ENCODE measurements at places on chromosomes 2 and 18. TPM values are rescaled to one million over a fixed set of nuclear protein-coding genes. Genes with fewer than 3 reads are reported as not detected.

Gene SERPINB11
- total RNA-seq = not detected

GRCh38 chr2:126343136-126343535 is 312.8 kb upstream of the GYPC start:
- no peak for DNase-seq

DNA sequence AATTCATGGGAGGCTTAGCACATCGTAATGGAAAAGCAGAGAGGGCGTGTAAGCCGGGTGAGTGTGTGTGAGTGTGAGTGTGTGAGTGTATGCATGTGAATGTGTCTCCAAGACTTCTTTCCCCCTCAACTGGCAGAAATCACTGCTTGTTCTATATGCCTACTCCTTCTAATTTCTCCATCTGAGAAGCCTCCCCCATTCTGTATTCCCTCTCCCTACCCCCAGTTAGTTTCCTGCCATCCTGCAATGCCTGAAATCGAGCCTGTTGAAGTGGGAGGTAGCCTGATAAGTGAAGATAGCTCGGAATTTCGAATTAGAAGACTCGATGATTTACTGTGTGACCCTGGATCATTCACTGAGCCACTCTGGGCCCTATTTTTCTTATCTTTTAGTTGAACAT is 30.0 kb upstream of the YWHAQ start:
- no peak for DNase-seq

Gene MAL
- 63.6 TPM for total RNA-seq

Gene GKN2
- total RNA-seq = not detected

DNA sequence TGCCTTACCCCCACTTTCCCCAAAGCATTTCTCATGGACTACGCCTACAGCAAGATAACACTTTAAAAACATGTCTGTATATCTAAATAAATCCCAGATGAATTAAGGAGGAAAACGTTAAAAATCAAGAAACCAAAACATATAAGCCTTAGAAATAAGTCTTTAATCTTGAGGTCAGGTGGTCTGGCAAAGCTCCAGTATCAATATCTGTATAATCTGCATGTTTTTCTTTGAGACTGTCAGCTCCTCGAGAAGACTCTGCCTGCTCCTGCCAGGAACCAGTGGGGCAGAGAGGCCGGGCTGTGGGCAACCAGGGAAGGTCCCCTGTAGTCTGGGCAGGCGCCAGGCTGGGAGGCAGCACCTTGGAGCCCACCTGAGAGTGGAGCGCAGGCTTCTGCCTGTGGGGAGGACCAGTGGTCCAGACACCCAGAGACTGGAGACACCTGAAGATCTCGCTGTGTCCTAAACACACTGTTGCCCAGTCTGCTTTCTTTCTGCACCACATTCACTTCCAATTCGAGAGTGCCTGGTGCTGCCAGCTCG is 291.0 kb upstream of the SOX11 start:
- DNase-seq = no peak

Gene EFEMP1
- not detected for total RNA-seq

DNA sequence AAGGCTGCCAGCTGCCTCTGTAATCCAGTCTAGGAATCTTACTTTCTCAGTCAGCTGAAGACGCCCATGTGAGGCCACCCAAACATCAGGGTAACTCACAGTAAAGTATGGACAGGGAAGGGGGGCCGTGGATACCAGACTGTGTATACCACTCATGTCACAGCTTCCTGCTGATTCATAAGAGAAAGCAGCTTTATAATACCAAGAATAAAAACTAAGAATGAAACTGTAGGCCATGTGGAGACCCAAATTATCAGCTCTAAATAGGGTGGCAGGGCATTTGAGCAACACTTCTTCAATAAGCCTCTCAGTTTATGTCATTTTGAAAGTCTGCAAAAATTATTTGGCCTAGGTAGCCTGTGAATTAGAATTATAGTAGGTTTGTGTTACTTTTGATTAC is 115.0 kb upstream of the CDCA7 start:
- DNase-seq = peak; percentile 57

DNA sequence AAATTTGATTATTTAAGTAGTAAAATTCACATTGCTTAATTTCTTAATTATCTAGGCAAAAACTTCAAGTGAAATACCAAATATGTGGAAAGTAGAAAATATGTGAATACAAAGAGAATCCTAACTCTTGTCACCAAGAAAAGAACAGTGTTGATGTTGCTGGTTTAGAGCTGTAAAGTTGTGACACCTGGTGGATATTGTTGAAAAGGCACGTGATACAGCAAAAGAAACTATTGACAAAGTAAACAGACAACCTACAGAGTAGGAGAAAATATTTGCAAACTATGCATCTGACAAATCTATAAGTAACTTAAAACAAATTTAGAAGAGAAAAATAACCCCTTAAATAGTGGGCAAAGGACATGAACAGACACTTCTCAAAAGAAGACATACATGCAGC is 25.6 kb upstream of the ZC3H15 start:
- DNase-seq = no peak

Gene FSHR
- not detected for total RNA-seq

DNA sequence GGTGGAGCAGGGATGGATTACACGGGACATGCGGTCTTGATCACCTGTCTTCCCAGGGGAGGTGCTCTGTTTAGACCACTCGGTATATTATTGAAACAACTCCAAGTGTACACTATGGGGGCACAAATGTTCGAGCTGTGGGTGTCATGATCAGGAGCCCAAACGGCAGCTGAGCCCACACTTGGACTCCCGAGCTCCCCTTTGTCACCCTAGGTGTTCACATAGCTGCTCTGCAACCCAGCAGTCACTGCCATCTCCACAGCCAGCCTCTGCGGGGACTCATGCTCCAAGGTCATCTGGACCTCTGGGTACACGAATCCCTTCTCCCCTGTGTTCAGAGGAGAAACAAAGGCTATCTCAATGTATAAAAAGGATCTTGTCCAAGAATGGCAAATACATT is 46.0 kb downstream of the CAPN13 start:
- DNase-seq = no peak

- no peak for DNase-seq
Observed at GRCh38 chr2:16014041-16014787, 73.9 kb downstream of the MYCN start.

DNA sequence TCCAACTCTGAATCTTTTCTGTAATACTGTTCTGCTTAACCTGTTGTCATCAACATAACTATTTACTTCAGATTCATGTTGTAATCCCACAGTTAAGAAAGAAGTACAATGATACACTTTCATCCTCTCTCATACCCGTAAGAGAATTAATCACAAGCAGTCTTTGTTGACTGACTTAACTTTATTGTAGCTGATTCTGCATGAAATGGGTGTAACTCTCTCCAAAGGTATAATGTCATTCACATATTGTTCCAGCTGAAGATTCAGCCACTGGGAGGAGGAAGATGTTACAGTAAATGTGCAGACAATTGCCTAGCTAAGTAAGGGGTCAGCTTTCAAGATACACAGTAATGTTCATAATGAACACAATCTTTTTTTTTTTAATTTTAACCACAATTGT is 13.5 kb upstream of the DSG2 start:
- no peak for DNase-seq

- no peak for DNase-seq
Observed at GRCh38 chr2:7945026-7945425, 736.8 kb upstream of the ID2 start.

Gene OTOF
- total RNA-seq = 1.6 TPM

DNA sequence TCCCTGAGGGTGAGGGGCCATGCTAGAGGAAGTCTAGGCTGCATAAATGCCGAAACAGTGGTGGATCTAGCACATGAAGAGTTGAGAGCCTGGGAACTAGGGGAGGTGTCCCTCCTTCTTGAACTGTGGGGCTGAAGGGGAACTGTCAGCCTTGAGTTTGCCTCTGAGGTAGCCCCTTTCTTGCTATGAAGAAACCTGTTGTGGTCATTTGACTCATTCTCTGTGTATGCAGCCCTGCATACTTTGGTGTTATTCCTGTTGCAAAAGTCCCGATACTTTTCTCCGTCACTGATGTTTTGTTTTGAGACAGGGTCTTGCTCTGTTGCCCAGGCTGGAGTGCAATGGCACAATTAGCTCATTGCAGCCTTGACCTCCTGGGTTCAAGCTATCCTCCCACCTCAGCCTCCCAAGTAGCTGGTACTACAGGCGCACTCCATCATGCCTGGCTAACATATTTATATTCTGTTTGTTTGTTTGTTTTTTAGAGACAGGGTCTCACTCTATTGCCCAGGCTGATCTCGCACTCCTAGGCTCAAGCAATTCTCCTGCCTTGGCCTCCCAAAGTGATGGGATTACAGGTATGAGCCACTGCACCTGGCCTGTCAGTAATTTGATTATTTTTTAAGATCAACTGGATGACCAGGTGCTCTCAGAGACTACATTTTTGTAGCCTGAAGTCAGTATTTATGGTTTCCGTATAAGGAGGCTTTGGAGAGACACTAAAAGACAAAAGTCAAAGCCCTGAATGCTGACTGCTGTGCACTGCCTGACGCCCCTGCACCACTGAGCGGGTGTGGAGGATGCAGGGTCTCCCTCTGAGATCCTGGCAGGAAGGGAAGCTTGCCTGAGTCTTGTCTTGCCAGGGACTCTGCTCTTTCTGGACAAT is 126.0 kb upstream of the MSH6 start:
- DNase-seq = no peak

Gene SLC4A3
- not detected for total RNA-seq

- DNase-seq = no peak
Observed at GRCh38 chr2:202861987-202862386, 9.6 kb downstream of the ICA1L start.

Gene AAMP
- 65.6 TPM for total RNA-seq

DNA sequence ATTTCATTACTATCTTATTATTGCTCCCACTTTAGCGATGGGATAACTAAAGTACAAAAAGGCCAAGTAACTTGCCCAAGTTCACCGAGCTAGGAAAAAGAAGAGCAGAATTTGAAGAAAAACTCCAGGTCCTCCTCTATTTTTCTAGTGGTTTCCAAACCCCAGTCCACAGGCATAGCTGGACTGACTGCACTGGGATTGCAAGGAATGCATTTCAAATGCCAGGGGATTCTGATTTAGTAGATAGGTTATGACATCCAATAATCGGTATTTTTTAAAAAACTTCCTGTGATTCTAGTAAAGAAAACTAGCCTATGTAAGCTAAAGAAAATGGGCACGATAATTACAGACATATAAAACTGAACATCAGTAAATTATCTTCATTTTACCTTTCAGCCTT is 62.7 kb upstream of the GALNT5 start:
- no peak for DNase-seq

DNA sequence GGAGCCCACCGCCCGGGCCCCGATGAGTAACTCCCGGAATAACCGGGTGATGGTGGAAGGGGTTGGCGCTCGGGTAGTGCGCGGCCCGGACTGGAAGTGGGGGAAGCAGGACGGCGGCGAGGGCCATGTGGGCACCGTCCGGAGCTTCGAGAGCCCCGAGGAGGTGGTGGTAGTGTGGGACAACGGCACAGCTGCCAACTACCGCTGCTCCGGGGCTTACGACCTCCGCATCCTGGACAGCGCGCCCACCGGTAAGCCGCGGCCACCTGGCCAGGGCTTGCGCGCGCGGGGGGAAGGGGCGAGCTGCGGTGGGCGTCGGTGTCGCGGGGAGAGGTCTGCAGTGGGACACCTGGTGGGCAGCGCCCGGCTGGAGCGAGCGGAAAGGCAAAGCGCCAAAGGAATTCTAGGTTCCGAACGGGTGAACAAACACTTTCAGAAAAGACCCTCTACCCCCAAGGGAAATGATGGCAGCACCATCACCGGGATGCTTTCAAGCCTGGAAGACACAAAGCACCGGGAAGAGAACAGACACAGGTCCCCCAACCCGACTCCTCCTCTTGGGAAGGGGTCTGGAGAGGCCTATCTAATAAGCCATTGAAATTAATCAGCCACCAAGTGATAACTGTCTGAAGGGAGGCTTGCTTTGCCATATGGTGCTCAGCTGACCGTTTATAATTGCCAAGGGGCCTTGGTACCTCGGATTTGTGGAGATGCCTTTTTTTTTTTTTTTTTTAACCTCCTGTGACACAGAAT is 1.1 kb downstream of the MIB1 start:
- peak; percentile 49 for DNase-seq

Gene SERPINB7
- total RNA-seq = not detected

Gene CFAP53
- total RNA-seq = 0.48 TPM

GRCh38 chr2:107197594-107198294 is 311.8 kb upstream of the ST6GAL2 start:
- DNase-seq = no peak

- DNase-seq = no peak
Observed at GRCh38 chr2:146189541-146189940, 1655.3 kb upstream of the ACVR2A start.

- no peak for DNase-seq
Observed at GRCh38 chr18:9557250-9557943, 57.0 kb downstream of the PPP4R1 start.

GRCh38 chr18:48009116-48009745 is 78.8 kb upstream of the SMAD2 start:
- DNase-seq = no peak

DNA sequence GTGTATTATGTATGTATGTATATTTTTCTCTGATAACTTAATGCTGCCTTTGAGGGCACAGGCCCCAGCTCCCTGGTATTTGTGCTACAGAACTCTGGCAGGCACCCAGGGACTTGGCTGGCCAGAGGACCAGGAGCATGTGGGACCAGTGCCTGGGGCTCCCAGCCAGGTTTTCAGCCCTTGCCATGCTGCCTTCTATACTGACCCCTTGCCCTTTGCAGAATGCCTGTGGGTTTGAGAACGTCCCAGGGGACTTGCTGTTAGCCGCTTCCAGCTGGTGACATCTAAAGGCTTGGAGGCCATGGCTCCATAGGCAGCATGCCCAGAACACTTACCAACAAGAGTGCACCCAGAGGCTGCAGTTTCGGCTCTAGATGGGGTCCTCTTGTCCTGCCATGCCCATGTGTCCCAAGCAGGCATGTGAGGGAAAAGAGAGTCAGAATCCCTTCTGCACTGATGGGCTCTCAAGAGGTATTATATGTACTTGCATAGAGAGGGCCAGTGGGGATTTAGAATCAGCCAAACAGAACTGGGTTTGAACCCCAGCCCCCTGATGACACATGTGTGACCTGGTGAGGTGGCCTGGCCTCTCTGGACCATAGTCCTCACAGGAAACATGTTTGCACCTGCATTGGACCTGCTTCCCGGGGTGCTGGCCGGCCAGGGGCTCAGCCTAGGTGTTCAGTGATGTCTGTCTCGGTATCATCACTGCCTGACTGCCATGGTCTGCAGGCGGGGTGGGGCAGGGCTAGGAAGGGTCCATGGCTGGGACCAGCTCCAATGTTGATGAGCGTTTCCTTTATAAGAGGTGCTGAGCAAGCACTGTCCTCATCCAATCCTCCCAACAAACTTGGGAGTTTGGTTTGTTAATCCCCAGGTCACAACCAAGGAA is 119.2 kb upstream of the FHL2 start:
- no peak for DNase-seq

Gene DES
- not detected for total RNA-seq

GRCh38 chr2:8159211-8159965 is 522.5 kb upstream of the ID2 start:
- no peak for DNase-seq

GRCh38 chr2:218662827-218663226 is 3.3 kb downstream of the BCS1L start:
- DNase-seq = no peak

Gene UGT1A5
- not detected for total RNA-seq

DNA sequence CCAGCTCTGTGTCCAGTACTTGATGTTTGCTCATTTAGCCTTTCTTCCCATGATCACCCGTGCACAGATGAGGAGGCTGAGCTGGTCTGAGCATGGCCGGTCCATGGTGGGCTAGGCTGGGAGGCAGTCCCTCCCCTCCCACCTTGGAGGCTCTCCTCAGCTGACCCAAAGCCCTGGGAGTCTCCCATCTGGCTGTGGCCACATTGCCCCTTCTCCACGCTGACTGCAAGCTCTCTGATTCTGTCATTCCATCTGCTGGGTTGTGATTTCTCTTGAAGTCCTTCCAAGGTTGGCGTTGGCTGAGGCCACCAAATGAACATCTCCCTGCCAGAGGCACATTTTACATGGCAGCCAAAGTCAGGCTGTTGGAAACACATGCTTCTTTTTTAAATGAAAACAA is 44.0 kb downstream of the ACKR3 start:
- DNase-seq = no peak
